ENCODE measurements at places on chromosomes 11 and 22.

- no peak for DNase-seq
Observed at GRCh38 chr11:113615773-113616172, 90.3 kb downstream of the TMPRSS5 start.

GRCh38 chr11:108241330-108242037 lies 18.6 kb downstream of the ATM start:
- DNase-seq: no peak

DNA sequence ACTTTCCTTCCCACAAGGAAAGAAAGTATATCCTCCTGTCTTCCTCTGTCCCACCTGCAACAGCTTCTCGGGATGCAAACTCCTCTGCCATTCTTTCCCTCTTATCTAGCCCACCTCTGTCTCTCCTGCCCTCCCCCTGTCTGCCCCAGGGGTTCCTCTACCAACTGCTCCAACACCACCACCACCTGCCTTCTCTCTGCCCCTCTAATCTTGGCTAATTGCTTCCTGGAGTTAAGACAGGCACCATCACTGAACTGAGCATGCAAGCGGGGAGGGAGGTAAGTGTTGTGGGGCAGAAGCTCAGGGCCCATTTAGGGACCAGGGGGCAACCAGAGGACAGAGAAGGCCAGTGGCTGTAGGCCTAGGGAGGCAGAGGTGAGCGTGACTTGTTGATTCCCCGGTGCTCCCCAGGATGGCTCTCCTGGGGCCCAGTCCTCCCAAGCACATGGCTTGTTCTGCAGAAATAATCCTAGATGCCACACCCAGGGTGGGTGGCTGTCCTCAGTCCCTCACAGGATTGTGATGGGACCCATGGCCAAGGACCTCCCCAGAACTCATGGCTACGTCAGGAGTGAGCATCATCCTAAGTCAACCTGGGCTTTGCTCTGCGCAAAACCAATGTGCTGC lies 111.1 kb downstream of the TP53I11 start:
- no peak for DNase-seq

DNA sequence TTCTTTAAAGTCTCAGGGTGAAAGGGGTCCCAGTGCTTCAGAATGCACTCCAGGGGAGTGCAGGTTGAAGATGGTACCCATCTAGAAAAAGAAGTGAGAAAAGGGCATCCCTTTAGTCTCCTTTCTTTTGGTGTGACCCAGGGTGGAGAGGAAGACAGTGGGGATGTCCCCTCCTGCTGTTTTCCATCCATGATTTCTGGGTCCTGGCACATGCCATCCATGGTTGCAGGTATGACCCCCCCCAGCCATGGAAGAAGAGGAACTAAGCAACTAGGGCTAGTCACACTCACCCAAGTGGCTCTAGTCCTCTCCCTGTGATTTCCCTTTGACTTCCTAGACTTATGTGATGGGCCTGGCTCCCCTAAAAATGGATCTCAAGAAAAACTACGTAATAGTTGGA lies 15.9 kb upstream of the EI24 start:
- no peak for DNase-seq

- DNase-seq: no peak
Observed at GRCh38 chr22:23519442-23520157, 60.5 kb downstream of the IGLL1 start.

- DNase-seq: no peak
Observed at GRCh38 chr22:36086170-36086490, 57.5 kb upstream of the RBFOX2 start.

DNA sequence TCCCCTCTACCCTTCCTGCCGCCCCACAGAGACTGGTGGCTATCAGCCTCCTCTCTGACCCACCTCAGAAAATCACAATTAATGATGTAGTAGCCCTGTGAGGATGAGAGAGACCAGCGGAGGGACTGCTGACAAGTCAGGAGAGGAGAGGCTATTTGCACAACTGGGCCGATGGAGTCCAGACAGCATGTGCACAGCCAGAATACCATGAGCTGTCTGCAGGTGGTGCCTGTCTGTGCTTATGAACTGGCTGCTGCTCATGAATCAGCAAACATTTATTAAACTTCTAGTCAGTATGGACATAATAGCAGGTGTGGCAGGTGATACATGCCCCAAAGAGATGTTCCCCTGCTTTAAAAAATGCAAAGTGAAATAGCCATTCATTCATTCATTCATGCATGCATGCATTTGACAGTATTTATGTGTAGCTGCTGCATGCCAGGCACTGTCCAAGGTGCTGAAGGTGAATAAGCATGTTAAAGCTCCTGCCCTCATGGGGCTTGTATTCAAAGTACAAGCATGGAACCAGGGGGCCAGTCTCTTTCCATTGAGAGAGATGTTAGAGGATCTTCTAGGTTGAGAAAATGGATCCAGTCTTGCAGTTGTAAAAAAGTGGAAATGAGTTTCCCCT lies 141.3 kb downstream of the GRIK4 start:
- DNase-seq: no peak

- no peak for DNase-seq
Observed at GRCh38 chr11:71996946-71997345, 1.8 kb upstream of the IL18BP start.

DNA sequence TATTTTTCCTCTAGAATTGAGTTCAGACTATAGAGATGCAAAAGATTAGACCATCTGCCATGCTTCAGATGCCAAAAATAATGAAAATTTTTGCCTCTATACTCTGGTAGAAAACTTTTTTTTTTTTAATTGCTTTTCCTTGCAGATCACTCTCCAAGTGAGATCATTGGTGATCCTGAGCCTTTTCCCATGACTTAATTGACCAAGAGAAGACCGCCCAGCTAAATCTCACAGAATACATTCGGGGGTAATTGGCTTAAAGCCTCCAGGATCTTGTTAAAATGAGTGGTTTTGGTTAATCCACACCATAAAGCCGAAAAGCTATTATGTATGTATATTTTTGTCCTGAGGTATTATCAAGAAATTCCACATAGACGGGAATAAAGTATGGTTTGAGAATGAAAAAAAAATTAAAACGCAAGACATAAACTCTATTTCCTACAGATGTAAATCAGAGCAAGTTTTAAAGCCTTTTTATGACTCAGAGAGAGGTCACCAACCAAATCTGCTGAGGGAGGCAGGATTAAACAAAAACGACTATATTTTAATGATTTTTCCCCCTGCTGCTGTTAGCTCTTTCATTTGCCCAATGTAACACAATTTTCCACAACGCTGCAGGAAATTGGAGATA lies 64.0 kb downstream of the PARVA start:
- DNase-seq: no peak

GRCh38 chr11:59629996-59630395 lies 14.4 kb upstream of the OSBP start:
- no peak for DNase-seq

DNA sequence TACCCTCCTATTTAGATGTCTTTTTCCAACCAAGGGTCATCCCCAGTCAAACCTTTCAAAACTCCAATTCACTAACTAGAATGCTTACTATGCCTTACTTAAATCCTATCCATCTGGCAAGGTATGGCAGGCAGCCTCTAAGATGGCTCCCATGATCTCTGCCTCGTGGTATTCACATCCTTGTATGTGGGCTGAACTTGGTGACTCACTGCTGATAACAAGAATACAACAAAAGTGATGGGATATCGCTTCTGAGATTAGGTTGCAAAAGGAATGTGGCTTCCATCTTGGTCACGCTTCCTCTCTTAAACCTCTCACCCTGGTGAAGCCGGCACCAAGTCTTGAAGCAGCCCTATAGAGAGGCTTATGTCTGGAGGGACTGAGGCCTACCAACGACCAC lies 29.6 kb upstream of the UPB1 start:
- no peak for DNase-seq

GRCh38 chr11:111674941-111675340 lies 72.7 kb downstream of the SIK2 start:
- no peak for DNase-seq

DNA sequence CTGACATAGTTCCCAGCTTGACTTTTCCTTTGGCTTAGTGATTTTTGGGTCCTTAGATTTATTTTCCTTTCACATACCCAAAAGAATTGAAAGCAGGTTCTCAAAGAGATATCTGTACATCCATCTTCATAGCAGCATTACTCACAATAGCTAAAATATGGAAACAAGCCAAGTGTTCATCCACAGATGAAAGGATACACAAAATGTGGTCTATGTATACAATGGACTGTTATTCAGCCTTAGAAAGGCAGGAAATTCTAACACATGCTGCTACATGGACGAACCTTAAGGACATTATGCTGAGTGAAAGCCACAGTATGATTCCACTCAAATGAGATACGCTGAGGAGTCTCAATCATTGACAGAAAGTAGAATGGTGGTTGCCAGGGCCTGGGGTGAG lies 171.8 kb downstream of the IGLL1 start:
- no peak for DNase-seq

GRCh38 chr11:61045271-61045670 lies 57.0 kb upstream of the CD5 start:
- DNase-seq: no peak

- DNase-seq: peak; percentile 22
Observed at GRCh38 chr22:24189249-24190158, 8.2 kb downstream of the SUSD2 start.

GRCh38 chr22:21816787-21817496 lies 50.5 kb downstream of the MAPK1 start:
- no peak for DNase-seq

- no peak for DNase-seq
Observed at GRCh38 chr11:102582140-102582539, 43.0 kb downstream of the MMP20 start.

- no peak for DNase-seq
Observed at GRCh38 chr11:57647372-57647771, 2.3 kb downstream of the YPEL4 start.

- DNase-seq: no peak
Observed at GRCh38 chr22:33220476-33221080, 162.4 kb upstream of the SYN3 start.

- DNase-seq: no peak
Observed at GRCh38 chr11:115420505-115420904, 83.7 kb downstream of the CADM1 start.

DNA sequence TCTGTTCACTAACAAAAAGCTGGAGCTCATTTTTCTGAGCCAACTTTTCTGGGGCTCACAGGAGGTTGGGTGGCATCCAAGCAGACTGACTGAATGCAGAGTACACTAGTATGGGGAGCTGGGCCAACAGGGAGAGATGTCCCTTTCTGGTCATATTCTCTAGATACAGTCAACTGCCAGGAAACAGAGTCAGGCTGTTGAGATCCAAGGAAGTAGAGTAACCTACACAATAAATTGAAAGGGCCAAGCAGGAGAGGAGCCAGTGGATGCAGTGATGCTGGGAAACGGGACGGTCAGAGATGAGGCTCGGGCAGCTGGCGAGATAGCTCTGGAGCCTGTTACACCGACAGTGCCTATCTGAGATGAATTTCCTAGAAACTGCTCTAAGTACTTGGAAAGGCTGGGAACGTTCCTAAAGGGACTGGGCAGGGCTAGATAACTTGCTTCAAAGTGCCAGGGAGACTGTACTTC lies 71.1 kb downstream of the LARGE2 start:
- no peak for DNase-seq

DNA sequence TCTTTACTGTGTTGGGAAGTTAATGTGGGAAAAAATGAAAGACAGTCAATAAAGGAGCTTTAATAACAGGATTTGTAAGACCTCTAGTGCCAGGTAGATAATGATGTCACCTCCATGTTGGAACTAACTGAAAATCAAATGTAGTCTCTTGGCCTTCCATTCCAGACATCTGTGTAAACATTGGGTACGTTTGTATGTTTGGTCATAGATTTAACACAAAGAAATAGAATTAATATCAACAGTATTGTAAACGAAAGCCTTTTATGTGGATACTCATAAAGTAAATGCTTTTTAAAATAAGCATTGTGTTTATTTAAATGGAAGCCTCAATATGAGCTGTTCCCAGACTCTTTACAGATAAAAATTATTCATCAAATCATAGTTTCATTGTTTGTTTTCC lies 605.7 kb downstream of the METTL15 start:
- DNase-seq: no peak

DNA sequence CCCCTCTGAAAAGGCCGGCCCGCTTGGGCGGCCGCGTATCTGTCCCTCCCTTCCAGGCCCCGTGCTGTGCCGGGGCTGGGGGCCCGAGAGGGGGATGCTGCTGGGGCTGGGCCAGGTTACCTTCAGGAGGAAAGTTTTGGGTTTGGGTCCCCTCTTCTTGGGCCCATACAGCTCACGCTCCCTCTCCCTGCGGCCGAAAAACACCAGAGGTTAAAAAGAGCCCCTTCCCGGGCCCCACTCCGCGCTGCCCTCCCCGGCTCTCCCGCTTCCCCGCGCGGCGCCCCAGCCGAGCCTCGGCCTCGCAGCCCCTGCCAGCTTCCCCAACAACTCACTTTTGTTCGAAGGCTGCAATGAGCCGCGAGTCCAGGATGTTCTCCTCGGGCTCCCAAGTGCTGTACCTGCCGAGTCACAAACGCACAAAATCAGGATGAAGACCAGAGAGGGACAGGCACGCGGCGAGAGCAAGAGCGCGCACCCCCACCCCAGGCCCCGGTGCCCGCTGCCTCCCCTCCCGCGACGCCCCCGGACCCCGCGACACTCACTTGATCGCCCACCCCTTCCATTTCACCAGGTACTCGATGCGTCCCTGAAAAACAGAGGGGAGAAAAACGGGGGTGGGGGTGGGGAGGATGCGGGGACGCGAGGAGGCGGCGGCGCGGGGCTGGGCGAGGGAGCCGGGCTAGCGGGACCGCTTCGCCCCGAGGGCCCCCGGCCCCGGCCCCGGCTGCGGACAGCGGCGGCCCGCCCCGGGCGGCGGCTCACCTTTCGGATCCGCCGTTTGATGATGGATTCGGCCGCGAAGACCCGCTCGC lies 450 bp downstream of the CBX6 start:
- no peak for DNase-seq

DNA sequence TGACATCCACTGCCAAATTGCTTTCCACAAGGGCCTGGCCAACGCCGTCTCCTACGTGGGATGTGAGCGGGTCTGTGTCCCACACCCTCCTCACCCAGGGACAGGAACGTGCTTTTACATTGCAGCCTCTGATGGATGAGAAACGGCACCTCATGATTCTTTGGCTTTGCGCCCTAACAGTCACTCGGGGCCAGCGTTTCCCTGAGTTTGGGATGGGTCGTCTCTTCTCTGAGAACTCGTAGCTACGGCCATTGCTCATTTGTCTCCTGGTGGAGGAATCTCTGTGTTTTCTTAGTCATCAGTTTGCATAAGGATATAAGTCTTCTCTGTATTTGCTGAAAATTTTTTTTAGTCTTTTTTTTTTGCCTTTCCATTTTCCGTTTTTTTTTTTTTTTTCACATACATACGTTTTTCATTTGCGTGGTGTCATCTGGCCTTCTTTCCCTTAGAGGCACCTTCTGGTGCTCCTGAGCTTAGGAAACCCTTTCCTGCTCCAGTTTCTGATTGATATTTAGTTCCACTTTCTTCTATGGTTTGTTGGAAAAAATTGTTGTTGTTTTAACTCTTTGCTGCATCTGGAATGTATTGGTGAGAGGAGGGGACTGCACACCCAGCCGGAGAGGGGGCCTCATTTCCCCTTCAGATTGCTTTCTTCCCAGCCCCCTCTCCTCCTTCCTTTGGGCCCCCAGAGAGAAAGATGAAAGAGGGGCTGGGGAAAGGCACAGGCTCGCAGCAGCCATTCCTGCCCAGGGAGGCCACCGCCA lies 12.0 kb downstream of the TNNT3 start:
- DNase-seq: no peak

GRCh38 chr22:31124811-31125465 lies 2.2 kb downstream of the INPP5J start:
- no peak for DNase-seq
